Effector memory CD4-positive, alpha-beta T cell (primary cell): ENCODE measurements at places on chromosomes 11 and 22.

GRCh38 chr11:69575296-69576068 lies 65.5 kb upstream of the CCND1 start:
- DNase-seq, result no peak

DNA sequence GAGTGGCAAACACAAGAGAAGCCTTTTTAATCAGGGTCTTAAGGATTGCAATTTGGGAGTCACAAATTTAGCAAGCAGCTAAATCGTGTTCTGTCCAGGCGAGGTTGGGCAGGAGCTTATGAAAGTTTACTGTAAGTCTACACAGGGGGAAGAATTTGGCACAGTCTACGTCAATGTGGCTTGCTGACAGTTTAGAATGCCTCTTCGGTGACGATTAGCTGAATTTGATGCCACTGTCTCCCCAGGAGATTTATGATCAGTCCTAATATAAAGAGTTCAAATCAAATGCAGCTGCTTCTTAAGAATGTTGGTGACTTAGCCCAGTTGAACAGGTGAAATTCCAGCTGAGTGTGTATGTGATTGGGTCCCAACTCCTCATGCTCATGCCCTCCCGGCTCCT lies 114.1 kb upstream of the CLPB start:
- no peak for DNase-seq

- no peak for DNase-seq
Observed at GRCh38 chr22:22840780-22841179, 46.8 kb upstream of the IGLL5 start.

DNA sequence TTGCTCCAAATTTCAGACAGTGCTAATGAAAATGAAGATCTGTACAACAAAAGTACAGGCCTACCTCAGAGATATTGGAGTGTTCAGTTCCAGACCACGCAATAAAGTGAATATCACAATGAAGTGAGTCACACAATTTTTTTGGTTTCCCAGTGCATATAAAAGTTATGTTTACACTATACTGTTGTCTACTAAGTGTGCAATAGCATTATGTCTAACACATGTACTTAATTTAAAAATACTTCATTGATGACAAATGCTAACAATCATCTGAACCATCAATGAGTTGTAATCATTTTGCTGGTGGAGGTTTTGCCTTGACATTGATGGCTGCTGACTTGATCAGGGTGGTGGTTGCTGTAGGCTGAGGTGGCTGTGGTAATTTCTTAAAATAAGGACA lies 60.6 kb upstream of the E2F8 start:
- no peak for DNase-seq

DNA sequence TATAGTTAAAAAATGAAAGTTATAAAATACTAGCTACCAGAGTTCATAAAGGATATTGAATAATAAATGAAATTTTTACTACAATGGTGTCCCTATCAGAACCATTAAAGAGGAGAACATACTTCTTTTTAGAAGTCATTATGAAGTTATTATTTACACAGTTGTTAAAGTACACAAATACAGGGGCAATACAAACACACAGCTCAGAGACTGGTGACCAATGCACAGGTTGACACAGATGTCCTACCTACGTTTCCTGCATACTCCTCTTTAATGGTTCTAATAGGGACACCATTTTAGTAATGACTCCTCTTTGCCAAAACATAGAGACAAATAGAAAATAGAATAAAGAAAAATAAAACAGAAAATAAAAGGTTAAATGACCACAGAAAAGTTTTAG lies 10.1 kb downstream of the NLRP10 start:
- DNase-seq, result no peak
